IMR-90 (cell line): ENCODE measurements at places on chromosomes 6 and 20. TPM values are rescaled to one million over a fixed set of nuclear protein-coding genes. Genes with fewer than 3 reads are reported as not detected.

The HLA-DRB1 gene
- not detected in 2 replicates for total RNA-seq

The CALHM6 gene
- total RNA-seq: 0.72 and 0.83 TPM in 2 replicates

The GLP1R gene
- not detected in 2 replicates for total RNA-seq

The SLC22A3 gene
- total RNA-seq: not detected in 2 replicates

The POM121L2 gene
- total RNA-seq: not detected in 2 replicates

The SH3BGRL2 gene
- 5.6 and 9.7 TPM in 2 replicates for total RNA-seq
